NCI-H774 (cell line): ENCODE measurements at places on chromosomes 2 and 18.

- DNase-seq: no peak
Measured at GRCh38 chr2:150095361-150096095, 391.9 kb downstream of the RND3 start.

DNA sequence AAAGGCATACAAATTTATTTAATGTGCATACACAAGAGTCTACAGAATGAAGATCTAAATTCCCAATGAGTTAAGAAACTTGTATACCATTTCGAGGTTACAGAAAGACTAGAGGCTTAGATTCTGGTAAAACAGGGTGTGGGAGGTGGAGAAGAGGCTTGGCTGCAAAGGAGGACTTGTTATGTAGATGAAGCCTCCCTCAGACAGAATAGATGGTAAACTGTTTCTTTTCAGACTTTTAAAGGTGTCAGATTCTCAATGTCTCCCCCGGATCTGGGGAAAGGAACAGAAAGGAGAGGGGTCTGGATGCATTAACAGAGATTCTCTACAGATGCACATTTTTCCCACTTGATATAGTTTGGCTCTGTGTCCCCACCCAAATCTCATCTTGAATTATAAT is 126.0 kb downstream of the ST6GAL2 start:
- DNase-seq: no peak

GRCh38 chr2:119734047-119734446 is 25.7 kb upstream of the PTPN4 start:
- DNase-seq: peak; percentile 29

DNA sequence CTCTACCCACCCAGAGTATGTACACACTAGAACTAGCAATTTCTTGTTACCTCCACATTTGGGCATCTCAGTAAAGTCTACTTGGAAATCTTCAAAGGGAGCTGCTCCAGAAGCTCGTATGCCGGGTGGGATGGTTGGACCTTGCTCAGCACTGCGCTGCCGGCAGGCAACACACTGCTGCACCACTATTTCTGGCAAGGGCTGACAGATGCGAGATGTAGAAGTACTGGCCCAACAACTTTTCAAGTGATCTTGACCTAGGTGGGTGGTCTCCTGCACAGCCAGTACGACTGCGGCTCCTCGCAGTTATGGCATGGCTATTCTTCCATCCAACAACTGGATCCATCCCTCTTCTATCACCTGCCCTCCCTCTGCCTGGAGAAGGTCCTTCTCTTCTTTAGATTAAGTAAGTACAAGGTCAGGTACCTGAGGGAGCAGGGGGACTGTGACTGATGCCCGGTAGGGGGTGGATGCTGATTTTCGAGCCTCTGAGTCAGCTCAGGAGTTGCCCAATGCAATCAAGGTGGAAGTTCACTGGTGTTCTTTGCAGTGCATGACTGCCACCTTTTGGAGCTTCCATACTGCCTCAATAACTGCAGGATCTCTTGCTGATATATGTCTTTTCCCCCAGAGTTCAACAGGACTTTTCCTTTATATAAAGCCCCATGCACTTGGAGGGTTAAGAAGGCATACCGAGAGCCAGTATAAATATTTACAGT is 100.4 kb upstream of the SLC1A4 start:
- DNase-seq: no peak

DNA sequence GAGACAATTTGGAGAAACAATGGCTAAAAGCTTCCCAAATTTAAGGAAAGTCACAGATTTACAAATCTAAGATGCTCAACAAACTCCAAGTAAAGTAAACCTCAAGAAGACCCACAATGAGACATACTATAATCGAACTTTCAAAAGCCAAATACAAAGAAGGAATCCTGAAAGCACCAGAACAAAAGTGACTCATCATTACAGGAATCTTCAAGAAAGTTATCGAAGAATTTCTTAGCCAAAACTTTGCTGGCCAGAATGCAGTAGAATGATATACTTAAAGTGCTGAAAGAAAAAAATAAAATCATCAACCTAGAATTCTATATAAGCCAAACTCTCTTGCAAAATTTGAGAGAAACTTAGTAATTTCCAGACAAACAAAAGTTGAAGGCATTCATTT is 106.5 kb upstream of the TMEM200C start:
- DNase-seq: no peak

DNA sequence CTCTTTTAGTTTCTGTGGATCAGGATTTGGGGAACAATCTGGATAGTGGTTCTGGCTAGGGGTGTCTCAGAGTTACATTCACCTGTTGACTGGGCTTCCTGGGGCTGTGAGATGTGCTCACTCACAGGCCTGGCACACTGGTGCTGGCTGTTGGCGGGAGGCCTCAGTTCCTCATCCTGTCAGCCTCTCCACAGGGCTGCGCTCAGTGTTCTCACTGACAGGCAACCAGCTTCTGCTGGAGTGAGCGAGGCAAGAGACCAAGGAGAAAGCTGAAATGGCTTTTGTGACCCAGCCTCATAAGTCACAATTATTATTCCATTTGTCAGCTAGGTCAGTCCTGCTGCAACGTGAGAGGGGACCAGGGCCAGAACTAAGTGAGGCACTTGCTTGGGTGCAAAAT is 180.6 kb upstream of the GLI2 start:
- no peak for DNase-seq

GRCh38 chr2:118981632-118982031 is 39.6 kb downstream of the MARCO start:
- no peak for DNase-seq

DNA sequence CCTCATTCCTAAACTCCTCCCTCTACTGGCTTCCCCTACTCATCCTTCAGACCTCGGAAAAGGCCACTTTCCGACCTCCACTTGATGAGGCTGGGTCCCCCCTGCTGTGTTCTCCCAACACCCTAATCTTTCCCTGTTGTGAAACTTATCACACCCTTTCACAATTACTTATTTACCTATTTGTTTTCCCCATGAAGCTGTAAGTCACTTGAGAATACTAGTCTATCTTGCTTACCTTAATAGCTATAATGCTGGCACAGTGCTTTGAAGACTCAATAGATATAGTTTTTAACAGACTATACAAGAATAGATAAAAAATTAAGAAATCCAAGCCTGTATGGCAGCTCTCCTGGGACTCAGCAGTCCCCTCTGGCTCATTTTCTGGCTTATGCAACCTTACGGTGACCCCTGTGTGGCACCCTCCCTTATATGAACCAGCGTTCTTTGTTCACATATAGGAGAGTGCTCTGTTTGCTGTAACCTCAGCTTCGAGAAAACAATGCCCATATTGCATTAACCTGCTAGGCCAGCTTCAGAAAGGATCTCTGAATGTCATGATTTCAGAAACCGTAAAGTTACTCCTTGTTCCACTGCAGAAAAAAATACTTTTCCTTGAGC is 220.4 kb upstream of the PKDCC start:
- no peak for DNase-seq

- DNase-seq: peak; percentile 1
Measured at GRCh38 chr2:118032169-118033013, 18.5 kb upstream of the CCDC93 start.

GRCh38 chr2:26672112-26672817 is 20.3 kb upstream of the KCNK3 start:
- no peak for DNase-seq

DNA sequence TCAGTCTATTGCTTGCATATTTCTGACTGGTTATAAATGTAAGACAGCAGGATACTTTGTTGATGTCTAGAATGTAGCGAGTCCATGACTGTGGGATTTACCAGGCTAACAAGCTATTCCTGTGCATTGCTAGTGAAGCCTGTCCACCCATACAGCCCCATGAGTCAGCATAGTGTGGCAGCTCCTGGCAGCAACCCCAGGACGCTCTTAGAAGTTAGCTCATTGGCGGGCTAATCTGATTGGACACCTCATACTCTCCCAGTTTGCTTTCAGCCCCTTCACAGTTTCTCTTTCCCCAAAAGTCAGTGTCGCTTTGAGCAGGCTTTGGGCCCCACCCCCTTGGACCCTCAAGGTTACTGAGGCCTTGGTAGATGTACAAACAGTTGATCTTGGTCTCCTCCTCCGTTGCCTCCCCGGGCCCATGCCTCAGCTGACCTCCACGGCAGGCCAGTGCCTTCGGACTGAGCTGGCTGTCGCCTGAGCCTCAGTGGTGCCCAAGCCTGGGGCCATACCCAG is 48.0 kb downstream of the COA5 start:
- DNase-seq: no peak

GRCh38 chr2:3633982-3634595 is 23.9 kb upstream of the ALLC start:
- no peak for DNase-seq

DNA sequence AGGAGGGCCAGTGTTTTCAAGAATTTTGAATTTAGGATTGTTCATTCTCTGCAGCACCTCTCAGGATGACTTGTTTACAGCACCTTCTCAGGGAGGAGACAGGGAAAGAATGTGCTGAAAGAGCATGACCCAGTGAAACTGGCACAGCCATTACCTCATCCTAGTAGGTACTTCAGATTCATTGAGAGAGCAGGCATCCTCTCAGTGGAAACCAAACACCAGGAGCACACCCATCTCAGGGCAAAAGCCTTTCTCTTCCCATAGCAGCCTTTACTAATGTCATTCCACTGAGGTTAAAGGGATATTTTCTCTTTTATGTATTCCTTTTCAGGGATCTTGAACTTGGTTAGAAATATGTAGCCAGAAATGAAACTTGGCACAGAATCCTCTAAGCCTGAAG is 2.6 kb downstream of the MAP2 start:
- peak; percentile 70 for DNase-seq

DNA sequence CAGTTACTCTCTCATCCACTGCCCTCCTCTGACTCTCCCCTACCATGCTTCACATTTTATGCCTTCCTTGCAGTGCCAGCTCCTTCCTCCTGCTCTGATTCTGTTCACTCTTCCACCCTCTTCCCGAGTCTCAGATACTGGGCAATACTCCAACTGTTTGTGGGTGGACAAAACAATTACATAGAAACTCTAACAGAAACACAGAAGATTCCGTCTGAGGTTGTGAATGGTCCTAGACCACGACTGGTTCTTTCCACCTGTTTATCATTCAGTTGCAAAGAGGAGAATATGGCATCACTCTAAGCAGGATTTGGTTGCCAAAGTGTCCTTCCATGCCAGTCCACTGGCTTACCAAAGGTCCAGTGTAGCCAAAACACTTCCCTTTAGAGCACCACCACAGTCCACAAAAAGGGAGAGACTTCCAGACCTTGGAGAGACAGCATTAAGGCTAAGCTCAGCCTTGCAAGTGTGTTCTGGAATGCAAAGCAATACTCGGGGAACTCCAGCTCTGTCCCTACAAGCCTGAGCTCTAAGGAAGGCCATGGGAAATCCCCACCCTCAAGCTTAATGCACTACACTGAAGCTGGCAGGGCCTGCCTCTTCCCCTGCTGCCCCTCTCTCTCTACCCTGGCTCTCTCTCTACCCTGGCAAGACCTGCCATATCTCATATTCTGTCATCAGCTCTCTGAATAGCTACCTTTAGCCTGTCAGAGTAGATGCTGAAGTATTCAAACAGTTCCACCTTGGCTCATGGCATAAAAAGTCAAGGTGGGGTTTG is 33.6 kb upstream of the RND3 start:
- DNase-seq: no peak

- DNase-seq: no peak
Measured at GRCh38 chr2:149050188-149050587, 11.7 kb downstream of the LYPD6B start.

- no peak for DNase-seq
Measured at GRCh38 chr18:76923485-76924085, 101.2 kb downstream of the ZNF236 start.

GRCh38 chr2:144631636-144632035 is 111.7 kb upstream of the ZEB2 start:
- no peak for DNase-seq

DNA sequence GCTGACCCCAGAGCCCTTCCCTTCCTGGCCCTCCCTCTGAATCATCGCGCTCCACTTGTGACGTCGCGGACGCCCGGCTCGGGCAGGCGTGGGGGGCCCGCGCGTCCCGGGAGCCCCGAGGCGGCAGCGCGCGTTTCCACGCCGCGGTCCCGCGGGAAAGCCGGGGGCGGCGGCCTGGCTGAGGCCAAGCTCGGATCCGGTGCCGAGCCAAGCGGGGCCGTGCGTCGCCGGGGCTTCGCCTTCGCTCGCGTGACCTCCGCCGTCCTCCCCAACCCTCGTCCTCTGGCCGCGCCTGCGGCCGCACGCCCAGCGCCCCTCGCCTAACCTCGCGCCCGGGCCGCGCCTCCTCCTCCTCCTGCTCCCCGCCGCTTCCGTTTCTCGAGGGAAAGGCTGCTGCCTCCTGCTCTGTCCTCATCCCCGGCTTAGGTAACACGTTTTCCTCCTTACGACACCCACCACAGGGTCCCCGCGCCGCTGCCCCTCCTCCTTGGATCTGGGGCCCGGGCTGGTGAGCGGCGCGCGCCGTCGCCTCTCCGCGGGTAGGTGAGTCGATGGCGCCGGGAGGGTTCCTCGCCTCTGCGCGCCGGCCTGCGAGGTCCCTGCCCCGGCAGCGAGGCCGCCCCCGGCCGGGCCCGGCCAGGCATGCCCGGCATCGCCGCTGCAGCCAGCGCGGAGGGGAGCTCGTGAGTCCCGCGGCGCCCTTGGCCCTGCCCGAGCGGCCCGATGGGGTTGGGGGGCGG is at the start of gene INPP1:
INPP1 (plus strand) TSS at position 54 of the 740 bp plus-strand sequence. CDS start 16,514 bp downstream, outside the sequence.
- DNase-seq: no peak

DNA sequence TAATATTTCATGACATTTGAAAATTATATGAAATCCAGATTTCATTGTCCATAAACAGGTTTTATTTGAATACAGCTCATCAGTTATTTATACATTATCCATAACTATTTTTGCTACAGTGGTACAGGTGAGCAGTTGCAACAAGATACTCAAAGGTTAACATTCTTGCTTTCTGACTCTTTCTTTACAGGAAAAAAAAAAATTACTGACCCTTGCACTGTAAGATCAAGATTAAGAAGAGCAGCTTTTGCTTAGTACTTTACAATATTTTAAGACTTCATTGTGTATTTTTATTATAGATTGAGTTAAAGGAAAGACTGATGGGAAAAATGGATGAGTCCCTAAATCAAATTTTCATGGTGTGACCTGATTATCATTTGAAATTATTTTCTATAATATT is 11.2 kb downstream of the ETAA1 start:
- DNase-seq: no peak

DNA sequence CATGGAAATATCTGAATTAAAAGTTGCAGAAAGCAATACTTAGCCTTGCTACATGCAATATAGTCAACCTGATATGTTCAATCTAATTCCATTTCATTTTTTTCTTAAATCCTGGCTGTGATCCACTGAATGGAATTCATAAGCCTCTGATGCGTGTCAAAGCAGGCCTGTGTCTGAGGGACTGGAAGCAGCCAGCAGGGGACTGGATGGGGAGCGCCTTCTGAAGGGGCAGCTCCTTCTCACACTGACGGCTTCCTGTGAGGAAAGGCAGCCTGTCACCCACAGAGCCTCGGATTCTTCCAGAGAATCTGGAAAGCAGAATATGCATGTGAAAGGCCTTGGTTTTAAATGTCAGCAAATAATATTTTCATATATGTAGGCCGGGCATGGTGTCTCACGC is 73.5 kb downstream of the KCNF1 start:
- DNase-seq: no peak

GRCh38 chr2:127953128-127953718 is 67.5 kb upstream of the AMMECR1L start:
- no peak for DNase-seq
